ENCODE measurements at places on chromosomes 3 and 15.
A peak's percentile ranks its signal among the peaks of the same experiment; 100 is the strongest.

DNA sequence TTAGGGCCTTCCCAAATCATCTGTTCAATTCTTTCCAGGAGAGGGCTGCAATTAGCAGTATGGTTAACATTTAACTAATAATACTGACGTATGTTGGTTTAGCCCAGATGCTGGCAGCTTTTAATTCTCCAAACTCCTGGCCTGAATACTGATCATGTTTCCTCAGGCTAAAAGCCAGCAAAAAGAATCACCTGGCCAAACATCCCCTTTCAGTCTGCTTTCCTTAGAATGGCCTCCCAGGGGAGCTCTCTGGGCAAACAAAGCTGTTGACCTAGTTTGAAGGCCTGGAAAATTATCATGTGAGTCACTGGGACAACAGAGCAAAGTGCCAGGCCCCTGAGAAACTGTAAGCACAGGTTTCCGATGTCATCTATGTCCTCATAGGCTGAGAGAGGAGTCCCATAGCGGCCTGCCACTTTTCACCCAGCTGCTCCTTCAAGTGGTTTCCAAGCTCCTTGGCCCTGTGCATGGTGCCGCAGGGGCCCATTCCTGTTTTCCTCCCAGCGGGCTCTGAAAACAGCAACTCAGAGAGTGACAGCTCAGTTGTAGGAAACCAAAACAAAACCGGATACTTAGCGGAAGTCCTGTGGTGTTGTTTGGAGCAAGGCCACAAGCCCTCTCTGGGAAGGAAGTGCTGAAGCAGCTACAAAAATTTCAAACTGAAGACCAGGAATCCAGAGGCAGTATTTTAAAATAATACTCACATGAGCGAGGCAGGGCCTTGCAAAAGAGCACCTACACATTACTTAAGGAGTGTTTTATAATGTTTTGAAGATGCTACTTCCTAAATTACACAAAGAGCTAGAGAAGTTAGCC lies 36.5 kb upstream of the RAB11A start:
- DNase-seq, result peak; percentile 91

GRCh38 chr15:57406062-57406772 lies 29.9 kb downstream of the CGNL1 start:
- no peak for DNase-seq

DNA sequence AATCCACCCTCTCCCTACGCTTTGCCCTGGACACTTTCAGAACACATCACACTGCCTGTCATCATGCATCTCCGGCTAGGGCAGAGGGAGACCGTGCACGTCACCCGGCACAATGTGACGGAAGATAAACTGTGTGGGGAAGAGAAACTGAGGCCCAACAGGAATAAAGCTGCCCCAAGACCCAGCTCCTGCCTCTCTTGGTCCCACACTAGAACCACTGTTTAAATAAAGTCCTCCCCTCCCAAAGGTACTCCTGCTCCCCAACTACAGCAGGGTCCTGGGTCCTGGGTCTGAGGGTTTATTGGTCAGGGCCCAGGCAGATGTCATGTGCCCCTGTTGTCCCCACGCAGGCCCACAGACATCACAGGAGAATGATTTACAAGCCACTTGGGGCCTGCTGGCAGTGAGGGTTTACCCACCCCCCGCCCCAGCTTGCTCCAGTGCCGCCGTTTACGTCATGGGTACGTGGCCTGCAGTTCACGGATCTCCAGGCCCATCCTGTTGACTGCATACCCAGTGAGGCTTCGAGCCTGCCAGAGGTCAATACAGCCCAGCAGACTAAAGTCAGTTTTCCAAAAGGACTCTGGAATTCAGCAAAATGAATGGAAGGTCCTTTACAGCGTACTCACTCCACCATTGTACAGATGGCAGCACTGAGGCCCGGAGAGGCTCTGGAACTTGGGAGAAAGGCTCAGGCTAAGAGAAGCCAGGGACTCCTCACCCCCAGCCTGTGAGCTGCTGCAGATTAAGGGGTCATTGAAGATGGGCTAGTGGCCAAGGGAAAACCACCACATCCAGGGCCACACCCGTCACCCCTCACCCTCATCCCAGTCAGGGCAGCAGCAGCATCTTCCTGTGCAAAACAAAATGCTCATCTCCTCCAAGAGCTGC lies 23.2 kb downstream of the ALS2CL start:
- no peak for DNase-seq

DNA sequence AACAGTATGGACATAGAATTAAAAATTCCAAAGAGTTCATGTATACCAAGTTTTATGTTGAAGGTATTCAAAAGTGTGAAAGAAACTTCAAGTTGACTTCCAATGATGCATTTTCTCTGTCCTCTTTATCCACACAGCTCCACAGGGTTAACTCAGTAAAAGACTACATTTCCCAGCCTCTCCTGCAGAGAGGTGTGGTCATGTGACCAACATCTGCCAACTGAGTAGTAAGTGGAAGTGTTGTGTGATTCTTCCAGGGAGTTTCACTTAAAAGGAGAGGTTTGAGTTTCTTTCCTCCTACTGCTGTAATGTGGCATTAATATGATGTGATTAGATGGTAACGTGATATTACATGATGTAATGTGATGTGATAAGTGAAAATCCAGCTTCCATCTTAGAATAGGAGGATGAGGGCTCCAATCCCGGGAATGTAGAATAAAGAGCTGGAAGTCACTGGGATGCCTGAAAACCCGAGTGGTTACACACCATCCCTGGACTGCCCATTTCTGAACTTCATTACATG lies 280.6 kb downstream of the ARRDC4 start:
- DNase-seq, result no peak

DNA sequence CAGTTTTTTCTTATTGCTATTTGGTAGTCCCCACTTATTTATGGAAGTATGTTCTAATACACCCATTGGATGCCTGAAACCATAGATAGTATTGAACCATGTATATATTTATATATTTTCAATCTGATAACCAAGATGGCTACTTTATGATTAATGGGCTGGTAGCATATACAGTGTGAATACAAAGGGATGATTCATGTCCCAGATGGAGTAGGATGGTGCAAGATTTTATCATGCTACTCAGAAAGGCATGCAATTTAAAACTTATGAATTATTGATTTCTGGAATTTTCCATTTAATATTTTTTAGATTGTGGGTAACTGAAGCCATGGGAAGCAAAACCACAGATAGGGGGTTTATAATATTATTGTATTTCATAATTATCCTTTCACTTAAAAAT lies 35.2 kb downstream of the AP4E1 start:
- no peak for DNase-seq

- DNase-seq, result no peak
These were observed 28.9 kb downstream of the FOXP1 start for GRCh38 chr3:71554649-71555048.

- no peak for DNase-seq
These were observed 84.3 kb upstream of the SPATA16 start for GRCh38 chr3:173225351-173225750.

DNA sequence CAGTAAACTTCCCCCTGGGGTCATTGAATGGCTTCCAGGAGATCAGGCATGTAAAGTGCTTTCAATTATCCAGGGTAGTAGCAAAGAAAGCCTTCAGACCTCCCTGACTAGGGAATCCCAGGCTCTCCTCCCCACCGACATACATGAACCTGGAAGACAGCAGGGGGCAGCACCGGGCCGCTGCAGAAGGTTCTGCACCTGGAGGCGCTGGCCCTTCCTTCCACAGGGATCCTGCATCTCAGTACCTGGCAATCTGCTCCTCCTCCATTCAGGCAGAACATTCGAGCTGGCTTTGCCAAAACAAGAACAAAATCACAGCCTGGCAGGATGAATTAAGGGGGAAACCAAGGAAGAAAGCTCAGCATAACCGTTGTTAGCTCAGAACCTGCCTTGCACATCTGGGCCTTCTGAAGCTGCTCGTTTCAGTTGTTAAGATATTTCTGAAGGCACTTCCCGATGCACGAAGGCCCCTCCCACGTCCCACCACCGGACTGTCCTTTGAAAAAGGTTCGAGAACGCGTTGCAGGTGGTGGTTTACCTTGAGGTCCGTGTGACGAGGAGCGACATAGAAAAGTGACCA lies 237.7 kb downstream of the SLCO3A1 start:
- no peak for DNase-seq

DNA sequence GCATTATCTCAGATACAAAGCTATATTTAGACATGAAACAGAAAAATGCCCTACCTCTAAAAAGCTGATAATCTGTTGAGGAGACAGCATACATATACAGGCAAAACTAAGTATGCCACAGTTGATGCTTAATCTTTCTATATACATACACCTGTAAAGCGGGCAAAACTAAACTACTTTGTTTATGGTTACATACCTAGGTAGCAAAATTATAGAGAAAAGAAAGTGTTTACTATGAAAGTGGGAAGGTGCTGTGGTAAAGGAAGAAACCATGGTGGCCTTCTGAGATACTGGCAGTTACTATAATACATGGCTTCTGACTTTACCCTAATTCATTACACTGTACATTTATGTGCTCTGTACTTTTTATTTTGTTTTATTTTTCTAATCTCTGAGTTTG lies 36.0 kb upstream of the NR1I2 start:
- no peak for DNase-seq

DNA sequence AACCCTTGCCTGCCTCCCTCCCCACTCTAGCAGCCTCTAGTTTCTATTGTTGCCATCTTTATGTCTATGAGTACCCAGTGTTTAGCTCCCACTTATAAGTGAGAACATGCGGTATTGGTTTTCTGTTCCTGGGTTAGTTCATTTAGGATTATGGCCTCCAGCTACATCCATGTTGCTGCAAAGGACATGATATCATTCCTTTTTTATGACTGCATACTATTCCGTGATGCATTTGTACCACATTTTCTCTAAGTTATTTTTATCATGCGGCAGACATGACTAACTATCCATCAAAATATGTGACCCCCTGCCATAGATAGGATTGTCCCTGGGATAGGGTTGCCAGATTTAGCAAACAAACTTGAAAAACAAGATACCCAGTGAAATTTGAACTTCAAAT lies 58.4 kb downstream of the NR1D2 start:
- no peak for DNase-seq

DNA sequence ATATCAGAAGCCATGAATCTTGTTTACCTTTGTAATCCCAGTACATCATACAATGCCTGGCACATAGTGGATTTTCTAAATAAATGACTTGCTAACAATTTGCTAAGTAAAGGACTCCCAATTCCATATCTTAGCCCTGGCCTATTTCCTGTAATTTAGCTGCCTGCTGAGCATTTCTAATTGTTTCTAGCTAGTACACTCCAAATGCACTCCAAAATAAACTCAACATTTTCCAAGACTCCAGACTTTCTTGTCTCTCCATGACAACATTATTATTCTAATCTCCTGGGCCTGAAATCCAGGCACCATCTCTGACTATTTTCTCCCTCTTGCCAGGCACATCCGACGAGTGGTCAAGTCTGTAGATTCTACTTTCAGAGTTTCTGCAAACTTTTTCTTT lies 773.5 kb downstream of the SQOR start:
- no peak for DNase-seq

GRCh38 chr3:126364130-126364695 lies 7.0 kb upstream of the KLF15 start:
- DNase-seq, result no peak

GRCh38 chr3:133868186-133868585 lies 27.5 kb downstream of the RAB6B start:
- no peak for DNase-seq

GRCh38 chr3:71694358-71694999 lies 30.7 kb downstream of the EIF4E3 start:
- no peak for DNase-seq

DNA sequence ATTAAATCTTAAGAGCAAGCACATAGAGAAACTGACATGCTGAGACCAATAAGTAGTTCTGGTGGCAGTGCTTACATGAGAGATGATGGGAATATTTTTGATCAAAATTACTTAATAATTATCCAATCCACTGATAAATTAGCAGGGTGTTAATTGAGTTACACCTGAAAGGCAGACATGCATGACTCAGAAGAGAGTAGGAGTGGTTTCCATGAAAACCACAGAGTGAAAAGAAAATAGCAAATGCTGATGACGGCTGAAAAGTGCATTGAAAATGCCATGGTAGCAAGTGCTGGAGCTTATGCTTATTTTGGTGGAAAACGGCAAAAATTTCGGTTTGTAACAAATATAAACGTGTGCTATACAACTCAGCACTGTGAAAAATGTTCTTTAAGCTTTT lies 267.8 kb upstream of the LRRN1 start:
- DNase-seq, result no peak

- no peak for DNase-seq
These were observed 74.6 kb upstream of the ADPGK start for GRCh38 chr15:72858205-72858604.

DNA sequence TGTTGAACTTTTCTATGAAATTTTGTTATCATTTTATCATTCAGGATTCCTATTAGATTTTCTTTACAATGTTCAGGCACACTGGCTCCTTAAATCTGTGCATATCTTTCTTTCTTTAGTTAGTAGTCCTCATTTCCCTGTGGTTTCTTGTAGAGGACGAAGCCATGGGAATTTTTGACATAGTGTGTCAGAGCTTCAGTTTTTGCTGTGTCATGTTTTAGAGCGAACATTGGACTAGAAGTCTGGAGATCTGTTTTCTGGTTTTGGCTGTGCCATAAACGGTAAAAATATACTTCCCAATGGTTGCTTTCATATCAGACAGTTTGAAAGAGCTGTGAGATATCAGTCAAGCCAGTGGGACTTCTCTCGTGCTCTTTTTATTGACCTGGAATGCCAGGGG lies 105.2 kb downstream of the CHCHD4 start:
- DNase-seq, result no peak

GRCh38 chr3:101898752-101899169 lies 49.4 kb downstream of the NFKBIZ start:
- peak; percentile 24 for DNase-seq

DNA sequence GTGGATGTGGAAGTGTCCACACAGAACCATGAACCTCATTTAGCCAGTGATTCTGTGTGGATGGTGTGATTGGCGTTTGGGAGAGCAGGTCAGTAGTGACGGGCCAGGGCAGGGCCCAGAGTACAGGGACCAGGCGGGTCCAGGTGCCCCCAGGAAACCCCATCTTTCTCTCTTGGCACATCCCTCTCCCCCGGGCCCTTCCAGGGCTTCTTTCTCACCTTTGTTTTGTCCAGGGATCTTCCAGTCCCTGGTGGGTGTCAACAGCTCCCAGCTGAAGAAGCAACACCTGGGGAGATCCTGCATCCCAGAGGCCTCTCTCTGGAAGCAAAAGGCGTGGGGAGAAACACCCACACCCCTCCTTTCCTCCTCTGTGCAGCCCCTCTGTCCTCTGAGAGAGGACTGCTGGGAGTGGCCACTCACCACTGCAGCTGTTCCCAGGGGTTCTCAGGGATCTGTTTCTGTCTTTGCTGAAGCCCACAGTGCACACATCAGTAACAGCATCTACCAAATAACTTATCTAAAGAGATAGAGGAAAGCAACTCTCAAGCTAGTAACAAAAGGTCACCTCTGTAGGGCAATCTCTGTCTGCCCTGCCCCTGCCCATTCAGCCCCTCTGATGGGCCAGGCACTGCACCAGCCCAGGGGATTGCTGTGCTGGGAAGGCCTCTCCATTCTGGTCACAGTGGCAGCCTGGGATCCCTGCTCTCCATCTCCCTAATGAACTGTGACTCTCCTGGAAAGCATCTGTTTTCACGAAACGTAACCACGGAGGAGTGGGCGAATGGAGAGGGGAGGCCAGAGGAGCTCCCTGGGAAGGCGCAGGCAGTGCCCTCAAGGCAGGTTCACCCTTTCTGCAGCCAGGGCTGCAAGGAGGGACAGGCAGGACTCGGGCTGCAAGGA lies 98.3 kb upstream of the ALDH1A3 start:
- no peak for DNase-seq

GRCh38 chr3:56133423-56133822 lies 334.8 kb downstream of the ERC2 start:
- no peak for DNase-seq

- no peak for DNase-seq
These were observed 3.4 kb upstream of the UNC13C start for GRCh38 chr15:53974813-53975212.

Data from GDM1 (cell line).